ENCODE measurements at places on chromosomes 12 and 14.
A peak's percentile ranks its signal among the peaks of the same experiment; 100 is the strongest.

- DNase-seq: no peak
Measured at GRCh38 chr12:24546084-24546483, 402.8 kb downstream of the BCAT1 start.

DNA sequence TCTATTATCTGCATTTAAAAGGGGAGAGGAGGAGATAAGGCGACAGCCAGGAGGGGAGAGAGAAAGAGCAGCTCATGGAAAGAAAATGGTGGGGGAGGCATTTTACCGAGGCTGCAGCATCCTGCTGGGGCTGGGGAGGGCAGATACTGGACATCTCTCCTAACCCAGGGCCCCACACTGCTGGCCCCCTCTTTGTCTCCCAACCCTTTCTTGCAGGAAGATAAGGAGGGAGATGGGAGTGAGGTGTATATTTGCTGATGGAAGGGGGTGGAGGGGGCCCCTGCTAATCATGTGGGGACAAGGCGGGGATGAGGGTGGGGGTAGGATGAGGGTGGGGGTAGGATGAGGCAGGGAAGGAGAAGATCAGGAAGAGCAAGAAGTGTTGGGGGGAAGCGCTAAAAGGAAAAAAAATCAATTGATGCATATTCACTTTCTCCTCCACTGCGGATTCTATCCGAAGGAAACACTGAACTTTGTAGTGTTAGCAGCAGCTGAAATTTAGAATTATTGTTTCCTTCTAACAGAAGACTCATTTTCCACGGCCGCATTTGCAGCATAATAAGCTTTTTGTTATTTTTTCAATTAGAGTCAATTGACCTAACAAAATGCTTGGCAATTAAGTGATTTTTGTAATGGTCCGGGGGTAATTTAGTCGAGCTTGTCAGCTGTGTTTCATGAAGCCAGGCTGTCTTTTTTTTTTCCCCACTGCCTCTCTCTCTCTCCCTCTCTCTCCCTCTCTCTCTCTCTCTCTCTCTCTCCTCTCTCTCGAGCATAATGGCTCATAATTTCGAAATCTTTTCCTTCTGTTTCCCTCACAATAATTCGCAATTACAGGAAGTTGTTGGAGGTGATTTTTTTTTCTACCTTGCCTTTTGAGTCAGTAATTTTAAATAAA lies 1134.6 kb downstream of the BCL11B start:
- DNase-seq: no peak

GRCh38 chr12:5678176-5678575 lies 246.3 kb downstream of the NTF3 start:
- no peak for DNase-seq

GRCh38 chr14:65926935-65927700 lies 514.6 kb downstream of the FUT8 start:
- DNase-seq: no peak

DNA sequence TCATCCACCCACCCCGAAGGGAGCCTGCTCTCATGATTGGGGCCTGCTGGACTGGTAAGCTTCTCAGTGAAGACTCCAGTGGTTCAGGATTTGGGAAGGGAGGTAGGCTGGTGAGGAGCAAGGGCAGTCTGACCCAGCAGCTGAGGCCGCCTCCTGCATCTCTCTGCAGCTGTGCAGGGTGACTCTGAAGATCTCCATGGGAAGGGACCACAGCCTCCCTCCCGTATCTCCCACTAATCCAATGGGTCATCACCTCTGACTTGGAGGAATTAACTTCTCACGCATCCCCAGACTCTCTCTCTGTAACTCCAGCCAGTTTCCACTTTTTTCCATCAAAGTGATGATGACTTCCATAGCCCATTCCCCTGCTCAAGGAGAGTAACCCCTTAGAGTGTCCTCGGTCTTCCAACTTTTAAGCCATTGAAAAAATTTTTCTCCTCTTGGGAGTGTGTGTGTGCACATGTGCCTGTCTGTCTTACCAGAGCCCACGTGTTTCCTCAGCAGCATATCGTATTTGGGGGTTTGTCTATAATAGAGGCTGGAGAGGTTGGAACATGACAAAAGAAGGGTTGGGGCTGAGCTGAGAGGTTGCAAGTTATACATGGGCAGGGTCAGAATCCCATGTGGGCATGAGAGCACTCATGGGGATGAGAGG lies 11.3 kb downstream of the CLSTN3 start:
- no peak for DNase-seq

DNA sequence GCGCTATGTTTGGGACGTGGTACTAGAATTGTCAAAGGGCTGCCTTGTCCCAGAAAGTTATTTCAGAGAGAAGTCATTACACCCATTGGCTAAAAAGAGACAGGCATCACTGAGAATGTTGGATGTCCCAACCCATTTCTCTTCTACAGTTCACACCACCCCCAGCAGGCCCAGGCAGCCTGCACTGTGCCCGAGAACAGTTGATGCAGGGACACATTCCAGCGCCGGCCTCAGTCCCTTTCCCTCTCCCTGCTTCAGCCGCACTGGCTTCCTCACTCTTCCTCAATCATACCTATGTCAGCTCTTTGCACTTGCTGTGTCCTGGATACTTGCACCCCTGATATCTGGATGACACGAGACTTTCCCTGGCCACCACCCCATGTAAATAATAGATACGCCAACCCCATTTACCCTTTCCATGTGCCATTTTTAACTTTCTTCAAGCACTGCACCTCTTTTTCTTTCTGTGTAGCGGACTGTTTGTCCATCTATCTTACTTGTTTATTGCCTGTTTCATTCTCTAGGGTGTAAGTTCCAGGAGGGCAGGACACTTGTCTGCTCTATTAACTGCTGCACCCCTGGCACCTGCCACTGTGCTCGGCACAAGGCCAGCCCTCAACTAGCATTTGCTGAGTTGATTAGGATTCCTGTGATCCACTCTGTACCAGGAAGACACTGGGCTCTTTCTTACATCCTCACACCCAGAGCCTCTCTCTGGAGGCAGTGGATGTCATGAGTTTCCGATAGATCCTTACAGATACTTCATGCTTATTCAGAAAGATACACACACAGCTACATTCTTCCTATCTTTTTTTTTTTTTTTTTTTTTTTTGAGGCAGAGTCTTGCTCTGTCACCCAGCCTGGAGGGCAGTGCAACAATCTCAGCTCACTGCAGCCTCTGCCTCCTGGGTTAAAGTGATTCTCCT lies 76.6 kb upstream of the CEP83 start:
- no peak for DNase-seq

DNA sequence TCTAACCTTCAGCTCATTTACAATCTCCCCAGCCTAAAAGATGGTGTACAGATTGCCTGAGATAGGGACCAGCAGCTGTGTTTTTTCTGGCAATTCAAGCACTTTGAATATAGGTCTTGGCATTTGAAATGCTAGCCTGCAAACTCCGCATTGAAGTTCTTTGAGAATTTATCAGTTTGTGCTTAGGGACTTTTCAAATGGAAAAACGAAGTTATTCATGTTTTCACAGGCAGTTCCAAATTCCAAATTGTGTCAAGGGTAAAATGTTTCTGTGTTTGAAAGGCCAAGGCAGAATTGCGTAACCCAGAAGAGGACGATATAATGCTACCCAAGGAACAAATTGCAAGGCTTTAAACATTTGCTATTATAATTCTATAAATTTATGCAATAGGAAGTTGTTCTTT lies 168.9 kb upstream of the RASSF8 start:
- DNase-seq: no peak

GRCh38 chr12:27342536-27342935 lies 9.9 kb downstream of the BMAL2 start:
- DNase-seq: no peak

DNA sequence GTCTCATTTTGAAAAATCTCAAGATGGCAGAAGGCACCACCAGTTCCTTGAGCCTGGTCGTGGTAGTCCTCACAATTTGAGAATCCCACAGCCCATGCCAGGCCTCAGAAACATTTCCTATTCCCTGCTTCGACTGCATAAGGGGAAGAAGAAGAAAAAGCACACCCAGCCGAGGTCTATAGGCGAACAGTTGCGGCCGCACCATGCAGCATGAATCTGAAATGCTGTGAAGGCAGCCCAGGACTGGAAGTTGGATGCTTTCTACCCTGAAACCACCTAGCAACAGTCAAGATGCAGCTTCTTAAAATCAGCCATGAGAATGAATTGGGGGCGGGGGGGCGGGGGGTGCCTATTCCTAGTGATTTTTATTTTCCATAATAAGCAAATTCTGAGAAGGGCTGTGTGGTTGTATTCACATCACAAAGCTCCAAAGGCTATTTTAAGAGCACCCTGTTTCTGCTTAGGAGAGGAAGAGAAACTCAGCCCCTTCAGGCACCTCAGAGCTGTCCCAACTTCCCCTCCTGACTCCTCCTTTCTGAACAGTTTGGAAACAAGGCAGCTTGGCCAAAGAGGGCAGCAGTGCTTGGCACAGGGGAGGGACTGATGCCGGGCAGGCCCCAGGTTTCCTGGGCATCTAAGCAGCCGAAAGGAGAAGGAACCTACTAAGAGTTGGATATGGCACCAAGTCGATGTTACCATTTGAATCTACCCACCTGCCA lies 172.5 kb upstream of the FOXN3 start:
- DNase-seq: no peak

- DNase-seq: no peak
Measured at GRCh38 chr14:100592461-100592891, 5.3 kb upstream of the BEGAIN start.

- DNase-seq: no peak
Measured at GRCh38 chr12:38258411-38258810, 58.2 kb upstream of the ALG10B start.

DNA sequence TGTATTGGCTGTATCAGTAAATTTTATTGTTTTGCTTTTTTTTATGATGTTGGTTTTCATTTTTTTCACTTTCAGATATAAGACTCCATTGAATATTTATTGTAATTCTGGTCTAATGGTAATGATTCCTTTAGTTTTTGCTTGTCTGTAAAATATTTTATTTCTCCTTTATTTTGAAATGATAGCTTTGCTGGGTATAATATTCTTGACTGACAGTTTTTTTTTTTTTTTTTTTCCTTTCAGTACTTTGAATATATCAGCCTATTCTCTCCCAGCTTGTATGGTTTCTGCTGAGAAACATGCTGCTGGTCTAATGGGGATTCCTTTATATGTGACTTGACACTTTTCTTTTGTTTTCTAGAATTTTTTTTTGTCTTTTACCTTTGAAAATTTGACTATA lies 195.1 kb upstream of the SLC38A2 start:
- no peak for DNase-seq

DNA sequence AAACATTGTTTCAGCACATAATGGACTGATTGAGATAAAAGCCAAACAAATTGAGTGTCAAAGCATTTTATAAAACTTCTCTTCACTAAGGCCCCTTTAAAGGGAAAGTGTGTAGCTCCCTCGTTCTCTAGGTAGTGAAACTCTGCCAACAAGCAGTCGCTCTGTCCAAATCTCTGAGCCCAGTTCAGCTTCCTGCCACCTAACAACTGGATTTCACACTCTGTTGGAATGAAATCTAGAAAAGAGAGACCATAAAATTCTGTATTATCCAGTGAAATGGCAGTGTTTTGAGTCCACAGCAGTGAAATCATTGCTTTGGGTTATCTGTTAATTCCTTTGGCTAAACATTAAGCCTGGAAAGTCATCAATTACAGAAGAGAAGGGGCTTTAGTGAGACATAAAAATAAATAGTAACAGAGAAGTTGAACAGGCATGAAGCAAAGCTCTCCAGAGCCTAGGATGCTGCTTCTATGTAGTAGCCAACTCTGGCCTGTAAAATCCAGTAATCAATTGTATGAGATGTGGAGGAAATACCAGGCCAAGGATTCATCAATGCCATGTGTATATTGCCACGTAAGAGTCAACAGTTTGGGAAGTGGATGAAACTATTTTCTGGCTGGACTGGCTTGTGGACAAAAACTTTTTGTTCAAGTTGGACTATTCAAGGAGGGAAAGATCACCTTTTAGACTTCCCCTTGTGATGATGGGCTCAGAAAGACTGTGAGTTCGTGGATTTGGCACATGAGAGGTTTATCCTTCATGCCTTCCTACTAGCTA lies 122.5 kb downstream of the WIF1 start:
- no peak for DNase-seq

DNA sequence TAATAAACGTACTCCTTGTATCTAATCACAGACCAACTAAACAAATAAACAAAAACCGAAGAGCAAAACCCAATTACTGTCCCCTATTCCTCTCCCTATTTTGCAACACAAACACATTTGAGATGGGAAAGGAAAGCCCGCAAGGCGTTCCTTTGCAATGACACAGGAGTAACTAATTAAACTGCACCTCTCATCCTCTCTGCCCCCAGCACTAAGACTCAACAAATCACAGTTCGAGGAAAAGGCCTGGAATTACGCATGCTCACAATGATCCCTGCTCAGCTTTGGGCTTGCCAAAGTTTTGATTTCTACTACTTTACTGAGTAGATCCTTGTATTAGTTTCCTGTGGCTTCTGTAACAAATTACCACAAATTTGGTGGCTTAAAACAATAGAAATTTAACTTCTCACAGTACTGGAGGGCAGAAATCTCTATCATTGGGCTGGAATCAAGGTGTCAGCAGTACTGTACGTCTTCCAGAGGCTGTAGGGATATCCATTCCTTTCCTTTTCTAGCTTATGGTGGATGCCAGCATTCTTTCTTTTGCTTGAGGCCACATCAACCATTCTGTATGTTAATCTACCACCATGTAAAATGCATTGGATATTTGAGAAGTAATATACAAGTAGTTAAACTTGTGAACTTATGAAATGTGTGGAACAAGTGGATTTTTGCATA lies 123.0 kb downstream of the NAV3 start:
- no peak for DNase-seq

- DNase-seq: no peak
Measured at GRCh38 chr12:20274008-20274407, 94.3 kb upstream of the PDE3A start.

GRCh38 chr12:6444704-6445688 lies at the start of gene CD27:
Gene CD27 (plus strand): TSS chr12:6444955. CDS start chr12:6445096, 141 bp downstream.
- DNase-seq: peak; percentile 48

DNA sequence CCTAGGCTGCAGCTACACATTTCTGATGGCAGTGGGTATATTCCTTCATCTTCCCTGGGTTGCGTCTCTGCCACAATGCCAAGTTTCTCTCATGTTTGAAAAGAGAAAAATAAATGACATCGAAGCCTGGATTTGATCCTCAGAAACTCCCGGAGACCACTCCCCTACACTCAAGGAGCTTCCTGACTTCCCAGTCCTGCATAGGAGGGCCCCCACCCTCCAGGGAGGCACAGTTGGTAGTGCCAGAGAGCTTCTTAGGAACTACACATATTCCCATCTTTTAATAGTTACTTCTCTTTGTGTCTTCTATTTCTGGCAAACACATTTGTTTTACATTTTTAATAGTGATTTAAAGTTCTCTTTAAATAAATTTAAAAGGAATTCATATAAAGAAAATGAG lies 30.7 kb downstream of the AP5M1 start:
- DNase-seq: no peak

- no peak for DNase-seq
Measured at GRCh38 chr12:105944628-105945027, 194.1 kb downstream of the NUAK1 start.

DNA sequence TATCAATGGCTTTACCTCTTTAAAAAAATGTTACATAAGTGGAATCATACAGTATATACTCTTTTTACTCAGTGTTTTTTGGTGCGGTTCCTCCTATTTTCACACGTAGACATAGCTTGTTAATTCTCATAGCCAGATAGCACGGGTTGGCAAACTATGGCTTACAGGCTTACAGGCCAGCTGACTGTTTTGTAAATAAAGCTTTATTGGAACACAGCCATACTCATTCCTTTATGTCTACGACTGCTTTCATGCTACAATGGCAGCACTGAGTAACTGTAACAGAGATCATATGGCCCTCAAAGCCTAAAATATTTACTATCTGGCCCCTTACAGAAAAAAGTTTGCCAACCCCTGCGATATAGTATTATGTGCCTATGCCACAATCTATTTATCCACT lies 5.8 kb upstream of the DAAM1 start:
- DNase-seq: no peak

Measured in activated gamma-delta T cell treated with Interleukin-2 at 50 U/mL for 16 hours (primary cell).